GM23338 (cell line): ENCODE measurements at places on chromosomes 4 and X. TPM values are rescaled to one million over a fixed set of nuclear protein-coding genes. Genes with fewer than 3 reads are reported as not detected.

CACNA1F gene
- 0.23 and 0.44 TPM in 2 replicates for polyA plus RNA-seq

DNA sequence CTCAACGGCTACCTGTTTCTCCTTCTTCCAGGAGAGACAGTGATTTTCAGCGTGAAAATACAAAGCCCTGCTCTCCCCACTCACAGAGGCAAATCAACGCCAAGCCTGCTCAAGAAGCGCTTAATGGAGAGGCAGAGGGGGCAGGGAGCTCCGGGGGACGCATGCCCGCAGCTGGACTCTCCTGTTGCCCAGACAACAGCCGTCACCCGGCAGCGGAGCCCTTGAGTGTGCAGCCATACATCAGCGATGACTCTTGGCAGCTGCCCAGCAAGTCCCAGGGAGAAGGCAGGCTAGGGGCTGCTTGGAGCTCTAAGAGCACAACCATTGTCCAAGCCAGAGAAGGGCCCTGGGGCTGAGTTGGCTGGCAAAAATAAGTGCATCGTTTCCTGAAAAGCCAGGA is 71.0 kb upstream of the AFAP1 start:
- no peaks in the 10 kb centered on the region for H3K27me3 ChIP-seq
- no peak overlapping the region for H3K4me3 ChIP-seq

PF4V1 gene
- polyA plus RNA-seq = 1.7 TPM in 1 of 2 replicates, not detected in the other

GRCh38 chr4:57034520-57034919 is 55.8 kb downstream of the POLR2B start:
- no peaks in the 10 kb centered on the region for H3K4me1 ChIP-seq
- H3K27ac ChIP-seq = no peak overlapping the region
- no peak overlapping the region for H3K4me3 ChIP-seq
- H3K27me3 ChIP-seq = no peaks in the 10 kb centered on the region
- peaks cover 6% of the 10 kb centered on the region for H3K36me3 ChIP-seq
- DNase-seq = no peak

DNA sequence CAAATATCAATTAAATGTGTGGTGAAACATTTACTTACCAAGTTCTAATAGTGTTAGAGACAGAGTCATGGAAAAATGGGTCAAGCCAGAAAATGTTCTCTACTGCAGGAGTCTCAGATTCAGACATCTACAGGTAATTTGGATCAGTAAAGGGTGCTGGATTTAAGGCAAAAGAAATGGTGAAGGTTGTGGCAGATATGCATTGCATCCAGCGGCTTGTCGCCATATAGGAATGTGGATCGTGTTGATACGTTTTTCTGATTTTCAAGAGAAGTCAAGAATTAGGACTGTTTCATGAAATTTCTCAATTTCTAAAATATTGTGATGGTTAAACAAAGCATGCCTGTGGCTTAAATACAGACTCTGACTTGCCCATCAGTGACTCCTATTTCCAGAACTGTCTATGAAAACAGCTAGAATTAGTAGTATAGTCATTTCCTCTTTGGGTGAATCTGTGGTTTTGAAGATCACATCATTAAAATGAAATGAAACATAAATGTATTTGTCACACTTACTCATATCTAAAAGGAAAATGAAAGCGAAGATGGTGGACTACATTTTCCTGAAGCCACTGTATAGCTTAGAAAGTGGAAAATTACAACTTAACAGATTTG is 110.1 kb upstream of the VEGFC start:
- DNase-seq = no peak
- H3K27me3 ChIP-seq = no peaks in the 10 kb centered on the region
- H3K36me3 ChIP-seq = no peaks in the 10 kb centered on the region
- H3K4me1 ChIP-seq = no peaks in the 10 kb centered on the region

PLK4 gene
- 18.4 and 25.5 TPM in 2 replicates for polyA plus RNA-seq

RAI2 gene
- 0.99 and 1.5 TPM in 2 replicates for polyA plus RNA-seq

GRCh38 chrX:104707572-104707971 is 141.6 kb downstream of the IL1RAPL2 start:
- no peaks in the 10 kb centered on the region for H3K36me3 ChIP-seq
- H3K4me1 ChIP-seq = no peaks in the 10 kb centered on the region
- DNase-seq = no peak
- no peak overlapping the region for H3K27ac ChIP-seq
- no peak overlapping the region for H3K4me3 ChIP-seq

GRCh38 chr4:177574446-177574845 is 132.2 kb upstream of the AGA start:
- H3K4me1 ChIP-seq = no peaks in the 10 kb centered on the region
- H3K4me3 ChIP-seq = no peak overlapping the region
- no peaks in the 10 kb centered on the region for H3K36me3 ChIP-seq
- H3K27ac ChIP-seq = no peak overlapping the region
- no peaks in the 10 kb centered on the region for H3K27me3 ChIP-seq

FAM184B gene
- polyA plus RNA-seq = 0.11 and 0.19 TPM in 2 replicates

GRCh38 chr4:182877326-182877883 is 39.8 kb downstream of the DCTD start:
- no peaks in the 10 kb centered on the region for H3K27me3 ChIP-seq
- no peak overlapping the region for H3K27ac ChIP-seq
- no peaks in the 10 kb centered on the region for H3K4me1 ChIP-seq
- DNase-seq = peak; percentile 50
- no peaks in the 10 kb centered on the region for H3K36me3 ChIP-seq
- H3K4me3 ChIP-seq = no peak overlapping the region

DNA sequence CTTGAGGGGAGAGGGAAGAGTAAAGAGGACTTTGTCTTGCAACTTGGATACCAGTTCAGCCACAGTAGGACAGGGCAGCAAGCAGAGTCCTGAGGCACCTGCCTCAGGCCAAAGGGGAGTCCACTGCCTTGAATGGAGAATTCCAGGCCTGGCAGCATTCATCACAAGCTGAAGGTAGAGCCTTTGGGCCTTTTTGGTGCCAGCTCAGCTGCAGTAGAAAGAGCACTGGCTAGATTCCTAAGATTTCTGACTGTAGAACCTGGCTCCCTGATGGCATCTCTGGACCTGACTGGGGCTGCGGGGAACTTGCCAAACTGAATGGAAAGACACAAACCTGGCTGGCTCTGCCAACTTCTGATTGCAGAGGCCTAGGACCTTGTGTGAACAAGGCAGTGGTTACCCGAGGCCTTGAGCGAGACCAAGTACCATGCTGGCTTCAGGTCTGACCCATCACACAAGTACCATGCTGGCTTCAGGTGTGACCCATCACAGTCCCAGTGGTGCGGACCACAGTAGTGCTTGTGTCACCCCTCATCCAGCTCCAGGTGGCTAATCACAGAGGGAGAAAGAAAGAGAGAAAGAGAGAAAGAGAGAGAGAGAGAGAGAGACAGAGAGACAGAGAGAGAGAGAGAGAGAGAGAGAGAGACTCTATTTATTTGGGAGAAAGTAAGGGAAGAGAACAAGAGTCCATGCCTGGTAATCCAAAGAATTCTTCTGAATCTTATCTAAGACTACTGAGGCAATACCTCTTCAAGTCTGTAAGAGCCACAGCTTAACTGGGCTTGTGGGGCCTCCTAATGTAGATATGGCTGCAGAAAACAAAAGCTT is 137.6 kb upstream of the SPIN4 start:
- no peak for DNase-seq
- no peak overlapping the region for H3K27ac ChIP-seq
- H3K4me1 ChIP-seq = no peaks in the 10 kb centered on the region
- no peak overlapping the region for H3K4me3 ChIP-seq

DNA sequence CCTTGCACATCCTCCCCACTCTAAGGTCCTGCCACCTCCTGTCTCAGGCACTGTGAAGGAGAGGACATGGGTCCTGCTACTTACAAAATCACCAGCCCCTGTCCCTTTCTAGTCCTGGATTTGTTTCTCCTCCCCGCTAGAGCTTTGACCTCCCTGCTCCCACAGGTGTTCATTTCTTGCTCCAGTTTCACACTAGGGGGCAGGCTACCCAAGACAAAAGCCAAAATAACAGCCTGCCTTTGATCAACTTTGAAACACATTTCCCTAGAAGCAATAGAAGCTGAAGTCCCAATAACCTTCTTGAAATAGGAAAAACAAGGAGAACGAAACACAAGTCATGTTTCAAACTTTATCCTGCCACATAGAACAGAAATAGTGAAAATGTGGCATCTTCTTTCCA is 164.4 kb downstream of the QDPR start:
- H3K27me3 ChIP-seq = no peaks in the 10 kb centered on the region
- H3K4me3 ChIP-seq = no peak overlapping the region
- no peak overlapping the region for H3K27ac ChIP-seq
- DNase-seq = peak; percentile 81

- DNase-seq = no peak
- no peak overlapping the region for H3K27ac ChIP-seq
- no peaks in the 10 kb centered on the region for H3K27me3 ChIP-seq
- H3K36me3 ChIP-seq = no peaks in the 10 kb centered on the region
- H3K4me1 ChIP-seq = peaks cover 7% of the 10 kb centered on the region; the same call in 1 of the 2 replicates
Observed at GRCh38 chrX:13130816-13131215, 86.4 kb upstream of the FAM9C start.

- no peak overlapping the region for H3K4me3 ChIP-seq
- no peaks in the 10 kb centered on the region for H3K36me3 ChIP-seq
- peak; percentile 91 for DNase-seq
- H3K27ac ChIP-seq = no peak overlapping the region
- peaks cover 12% of the 10 kb centered on the region for H3K4me1 ChIP-seq
Observed at GRCh38 chr4:22237155-22237751, 278.6 kb downstream of the ADGRA3 start.

DNA sequence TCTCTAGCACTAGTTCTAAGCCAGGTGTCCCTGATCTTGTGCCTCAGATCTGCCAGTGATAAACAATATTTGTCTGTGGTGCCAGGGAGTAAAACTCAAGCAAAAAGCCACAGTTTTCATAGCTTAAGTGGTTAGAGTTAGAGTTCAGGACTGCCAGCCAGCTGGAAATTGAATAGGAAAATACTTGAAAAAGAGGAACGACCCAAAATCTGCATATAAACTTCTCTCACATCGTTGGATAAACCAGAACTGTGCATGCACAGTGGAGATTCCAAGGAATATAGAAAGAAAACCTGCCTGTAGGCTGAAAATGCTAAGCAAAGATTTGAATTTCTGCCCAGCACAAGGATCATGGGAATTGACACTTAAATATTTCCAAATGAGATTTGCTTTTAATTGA is 35.0 kb upstream of the GNPDA2 start:
- no peaks in the 10 kb centered on the region for H3K27me3 ChIP-seq
- no peaks in the 10 kb centered on the region for H3K36me3 ChIP-seq
- no peak overlapping the region for H3K4me3 ChIP-seq
- no peak for DNase-seq
- no peak overlapping the region for H3K27ac ChIP-seq

- peaks cover 11% of the 10 kb centered on the region; the same call in 1 of the 2 replicates for H3K4me1 ChIP-seq
- H3K27me3 ChIP-seq = no peaks in the 10 kb centered on the region
- no peaks in the 10 kb centered on the region for H3K36me3 ChIP-seq
Observed at GRCh38 chrX:10769195-10769594, 148.8 kb upstream of the MID1 start.

- H3K27ac ChIP-seq = no peak overlapping the region
- no peak overlapping the region for H3K4me3 ChIP-seq
- H3K36me3 ChIP-seq = peaks cover 25% of the 10 kb centered on the region
- DNase-seq = no peak
- no peaks in the 10 kb centered on the region for H3K27me3 ChIP-seq
Observed at GRCh38 chr4:188934320-188934962, 795.2 kb downstream of the TRIML1 start.

DNA sequence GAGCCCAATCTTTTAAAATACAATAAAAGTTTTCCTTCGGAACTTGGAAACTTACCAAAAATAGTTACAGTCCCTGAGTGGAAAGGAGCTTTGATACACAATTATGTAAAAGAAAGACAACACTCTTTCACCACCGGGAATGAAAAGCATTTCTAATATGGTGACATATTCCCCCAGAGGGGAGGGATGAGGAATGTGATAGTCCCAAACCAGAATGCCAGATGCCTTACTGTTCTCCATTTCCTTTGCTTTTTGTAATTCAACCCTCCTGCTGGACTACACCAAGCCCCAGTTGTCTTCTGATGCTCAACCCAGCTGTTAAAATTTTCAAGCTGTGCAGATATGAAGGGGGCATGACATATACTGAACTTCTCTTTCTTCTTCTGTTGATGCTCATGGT is 4.1 kb downstream of the PRIMPOL start:
- no peaks in the 10 kb centered on the region for H3K36me3 ChIP-seq
- H3K4me3 ChIP-seq = no peak overlapping the region
- peaks cover 34% of the 10 kb centered on the region for H3K4me1 ChIP-seq
- H3K27me3 ChIP-seq = no peaks in the 10 kb centered on the region
- no peak overlapping the region; the same call in 1 of the 2 replicates for H3K27ac ChIP-seq
- peak; percentile 45 for DNase-seq

STBD1 gene
- polyA plus RNA-seq = 1.5 and 2.0 TPM in 2 replicates

GASK1B gene
- polyA plus RNA-seq = not detected in 2 replicates

- peaks cover 5% of the 10 kb centered on the region for H3K4me1 ChIP-seq
- H3K36me3 ChIP-seq = no peaks in the 10 kb centered on the region
- H3K27me3 ChIP-seq = no peaks in the 10 kb centered on the region
- no peak overlapping the region for H3K27ac ChIP-seq
- no peak overlapping the region for H3K4me3 ChIP-seq
Observed at GRCh38 chr4:188275686-188276085, 136.4 kb downstream of the TRIML1 start.

- H3K4me3 ChIP-seq = no peak overlapping the region
- no peaks in the 10 kb centered on the region for H3K27me3 ChIP-seq
- no peaks in the 10 kb centered on the region for H3K4me1 ChIP-seq
Observed at GRCh38 chr4:2068198-2068470, 9.0 kb downstream of the NAT8L start.

DNA sequence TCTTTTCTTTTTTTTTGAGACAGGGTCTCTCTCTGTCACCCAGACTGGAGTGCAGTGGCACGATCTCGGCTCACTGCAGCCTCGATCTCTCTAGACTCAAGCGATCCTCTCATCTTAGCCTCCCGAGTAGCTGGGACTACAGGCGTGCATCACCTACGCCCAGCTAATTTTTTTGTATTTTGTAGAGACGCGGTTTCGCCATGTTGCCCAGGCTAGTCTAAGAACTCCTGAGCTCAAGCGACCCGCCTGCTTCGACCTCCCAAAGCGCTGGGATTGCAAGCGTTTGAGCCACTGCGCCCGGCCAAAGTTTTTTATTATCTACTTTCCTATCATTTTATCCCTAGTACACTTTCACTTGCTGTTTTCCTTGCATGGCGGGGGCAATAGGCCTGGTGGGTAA is 1.4 kb downstream of the UBA6 start:
- peaks cover 3% of the 10 kb centered on the region; the same call in 1 of the 2 replicates for H3K36me3 ChIP-seq
- H3K27ac ChIP-seq = no peak overlapping the region
- H3K27me3 ChIP-seq = no peaks in the 10 kb centered on the region
- peak overlapping the region; percentile 85 for H3K4me3 ChIP-seq

DNA sequence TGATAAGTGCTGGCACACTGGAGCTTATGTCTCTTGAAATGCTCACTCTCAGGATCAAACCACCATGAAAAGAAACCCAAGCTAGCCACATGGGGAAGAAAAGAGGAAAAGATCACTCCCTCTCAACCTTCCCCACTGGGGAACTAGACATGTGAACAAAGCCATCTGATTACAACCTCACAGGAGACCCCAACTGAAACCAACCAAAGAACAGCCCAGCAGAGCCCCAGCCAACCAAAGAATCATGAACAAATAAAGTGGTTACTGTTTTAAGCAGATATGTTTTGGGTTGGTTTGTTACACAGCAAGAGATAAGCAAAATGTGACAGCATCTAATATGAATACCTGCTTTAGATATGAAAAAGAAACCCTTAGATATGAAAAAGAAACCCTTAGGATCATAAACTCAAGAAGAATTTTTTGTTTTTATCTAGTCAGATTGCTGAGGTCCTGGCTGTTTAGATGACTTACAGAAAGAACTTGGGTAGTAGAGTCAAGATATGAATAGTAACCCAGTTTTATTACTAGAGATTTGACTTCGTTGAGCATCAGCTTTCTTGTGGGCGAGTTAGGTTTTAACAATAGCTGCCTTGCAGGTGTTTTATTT is 23.7 kb upstream of the TLR7 start:
- no peak for DNase-seq
- no peaks in the 10 kb centered on the region for H3K36me3 ChIP-seq
- H3K4me1 ChIP-seq = peaks cover 7% of the 10 kb centered on the region; the same call in 1 of the 2 replicates
- H3K27me3 ChIP-seq = no peaks in the 10 kb centered on the region

ADGRG2 gene
- polyA plus RNA-seq = 3.9 and 4.0 TPM in 2 replicates
